ENCODE measurements at places on chromosomes 7 and 10.

- DNase-seq, result no peak
These were observed 55.3 kb downstream of the TCAF1 start for GRCh38 chr7:143846692-143847091.

- DNase-seq, result peak; percentile 96
These were observed at the start of gene C7orf25 for GRCh38 chr7:42911454-42912447. C7orf25 (minus strand) TSS chr7:42912070; CDS start chr7:42910900, 1,170 bp downstream.

DNA sequence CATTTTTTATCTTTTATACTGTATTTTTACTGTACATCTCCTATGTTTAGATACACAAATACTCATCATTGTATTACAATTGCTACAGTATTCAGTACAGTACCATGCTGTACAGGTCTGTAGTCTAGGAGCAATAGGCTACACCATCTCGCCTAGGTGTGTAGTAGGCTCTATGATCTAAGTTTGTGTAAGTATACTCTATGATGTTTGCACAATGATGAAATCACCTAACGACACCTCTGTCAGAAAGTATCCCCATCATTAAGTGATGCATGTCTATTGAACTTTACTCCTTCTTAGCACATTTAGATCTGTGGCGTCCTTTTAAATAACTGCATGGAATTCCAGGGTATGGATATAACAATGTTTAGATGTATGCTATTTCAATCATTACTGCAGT is 112.0 kb downstream of the SNX10 start:
- no peak for DNase-seq

GRCh38 chr10:29448125-29448524 is 159.3 kb downstream of the LYZL1 start:
- DNase-seq, result no peak

DNA sequence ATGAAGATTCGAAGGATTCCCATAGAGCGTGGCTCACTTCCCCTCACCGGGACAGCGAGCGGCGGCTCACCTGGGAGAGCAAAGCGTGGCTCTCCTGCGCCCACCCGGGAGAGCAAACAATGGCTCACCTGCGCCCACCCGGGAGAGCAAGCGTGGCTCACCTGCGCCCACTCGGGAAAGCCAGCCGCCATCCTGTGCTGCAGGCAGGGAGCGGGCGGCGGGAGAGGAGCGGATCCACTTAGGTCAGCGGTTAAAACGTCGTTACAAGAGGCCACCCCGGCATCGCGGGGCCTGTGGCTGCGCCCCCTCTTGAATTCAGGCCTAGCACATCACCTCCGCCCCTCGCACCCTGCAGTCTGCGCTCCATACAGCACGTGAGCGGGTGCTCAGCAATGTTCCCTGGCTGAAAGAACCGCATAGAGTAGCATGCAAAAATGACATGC is 461 bp upstream of the FIGNL1 start:
- DNase-seq, result peak; percentile 41

- DNase-seq, result no peak
These were observed 327.4 kb downstream of the PAXIP1 start for GRCh38 chr7:154675560-154675959.

GRCh38 chr7:124779194-124779593 is 13.6 kb upstream of the GPR37 start:
- no peak for DNase-seq

GRCh38 chr10:114697061-114697598 is 39.1 kb upstream of the ABLIM1 start:
- no peak for DNase-seq

- no peak for DNase-seq
These were observed 632.5 kb upstream of the NRP1 start for GRCh38 chr10:33966946-33967345.

- no peak for DNase-seq
These were observed 31.1 kb upstream of the GOLGA7B start for GRCh38 chr10:97818572-97818971.

DNA sequence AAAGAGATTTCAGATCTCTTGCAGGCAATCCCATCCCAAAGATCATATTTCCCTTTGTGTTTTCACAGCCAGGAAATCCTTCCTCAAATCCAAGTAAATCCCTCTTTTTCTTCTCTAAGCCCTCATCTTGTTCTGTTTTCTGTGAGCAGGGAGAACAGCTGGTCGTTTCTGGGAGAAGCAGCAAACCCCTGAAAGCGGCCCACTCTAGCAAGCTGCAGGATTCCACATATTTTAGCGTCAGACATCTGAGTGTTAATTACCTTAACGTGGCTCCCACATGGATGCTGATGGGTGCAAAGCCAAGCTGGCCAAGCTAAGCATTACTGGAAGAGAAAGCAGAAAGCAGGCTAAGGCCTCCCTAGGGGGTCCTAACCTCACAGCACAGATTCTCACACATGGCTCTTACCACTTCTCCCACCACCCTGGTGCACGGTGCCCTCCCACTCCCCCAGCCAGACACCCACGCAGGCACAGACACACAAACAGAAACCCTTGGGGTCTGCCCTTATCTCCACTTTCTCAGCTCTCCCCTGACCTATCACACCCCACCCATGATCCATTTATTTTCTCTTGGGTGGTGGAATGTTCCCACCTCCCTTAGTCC is 551.0 kb upstream of the AUTS2 start:
- DNase-seq, result no peak

GRCh38 chr7:39130857-39131526 is 153.3 kb downstream of the POU6F2 start:
- no peak for DNase-seq

- no peak for DNase-seq
These were observed 223.7 kb upstream of the HABP2 start for GRCh38 chr10:113329121-113329596.

DNA sequence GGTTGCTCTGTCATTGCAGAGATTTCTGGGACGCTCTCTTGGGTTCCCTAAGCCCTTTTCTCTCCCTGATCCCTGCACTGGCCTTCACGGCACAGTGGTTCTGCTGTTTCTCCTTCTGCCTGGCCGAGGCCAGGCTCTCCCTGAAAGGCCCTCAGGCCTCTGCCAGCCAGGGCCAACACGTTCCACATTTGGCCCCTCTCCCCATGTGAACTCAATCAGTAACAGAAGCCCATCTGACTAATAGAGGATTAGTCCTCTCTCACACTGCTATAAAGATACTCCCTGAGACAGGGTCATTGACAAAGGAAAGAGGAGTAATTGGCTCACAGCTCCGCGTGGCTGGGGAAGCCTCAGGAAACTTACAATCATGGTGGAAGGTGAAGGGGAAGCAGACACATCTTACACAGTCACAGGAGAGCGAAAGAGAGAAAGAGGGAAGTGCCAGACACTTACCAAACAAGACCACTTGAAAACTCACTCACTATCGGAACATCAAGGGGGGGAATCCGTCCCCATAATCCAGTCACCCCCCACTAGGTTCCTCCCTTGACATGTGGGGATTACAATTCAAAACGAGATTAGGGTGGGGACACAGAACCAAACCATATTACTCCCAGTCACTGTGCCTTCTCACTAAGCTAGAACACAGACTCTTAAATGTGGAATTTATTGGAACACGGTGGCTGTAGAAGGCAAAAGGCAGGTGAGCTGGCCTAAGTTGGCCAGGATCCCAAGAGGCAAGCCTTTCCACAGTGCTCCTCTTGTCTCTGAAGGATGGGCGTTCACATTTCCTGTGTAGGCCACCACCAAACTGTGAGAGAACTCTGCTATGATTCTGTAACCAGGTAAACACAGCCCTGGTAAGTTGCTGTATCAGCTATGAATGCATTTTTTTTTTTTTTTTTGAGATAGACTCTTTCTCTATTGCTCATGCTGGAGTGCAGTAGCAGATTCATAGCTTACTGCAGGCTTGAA is 8.8 kb downstream of the FZD8 start:
- DNase-seq, result no peak

DNA sequence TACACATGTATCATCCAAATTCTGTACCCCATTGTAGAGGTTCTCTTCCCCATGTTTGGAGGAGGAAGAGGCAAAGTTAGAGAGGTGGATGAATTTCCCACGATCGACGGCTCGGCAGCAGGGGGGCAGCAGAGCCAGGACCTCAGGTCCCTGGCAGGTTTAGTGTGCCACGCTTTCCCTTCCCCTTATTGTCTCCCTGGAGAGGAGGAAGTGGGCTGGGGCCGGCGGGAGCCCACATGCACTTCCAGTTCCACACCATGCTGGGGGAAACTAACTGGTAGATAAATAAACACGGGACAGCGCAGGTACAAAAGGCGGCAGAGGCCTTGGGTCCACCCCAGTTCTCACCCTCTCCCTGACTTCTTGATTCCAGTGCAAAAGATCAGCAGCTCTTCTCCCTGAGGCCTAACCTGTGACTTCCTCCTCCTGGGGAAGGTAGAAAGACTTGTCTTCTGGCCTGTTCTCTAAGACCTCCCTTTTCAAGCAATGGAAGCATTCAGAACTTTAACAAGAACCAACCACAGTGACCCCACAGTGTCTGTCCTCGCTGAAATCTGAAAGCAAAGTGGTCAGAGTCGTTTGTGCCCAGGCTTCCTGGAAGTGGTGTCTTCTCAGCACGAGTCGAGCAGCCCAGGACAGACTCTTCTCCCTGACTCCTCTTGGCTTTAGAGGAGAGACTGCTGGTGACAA is 30.5 kb upstream of the SRGN start:
- no peak for DNase-seq

- DNase-seq, result no peak
These were observed 236.6 kb downstream of the ELMO1 start for GRCh38 chr7:37212051-37212450.

GRCh38 chr10:23419655-23420329 is 19.1 kb upstream of the OTUD1 start:
- DNase-seq, result no peak

GRCh38 chr7:39650676-39651075 is 27.3 kb downstream of the RALA start:
- DNase-seq, result no peak

- DNase-seq, result no peak
These were observed 502.3 kb upstream of the ZMIZ1 start for GRCh38 chr10:78566284-78567111.

GRCh38 chr7:150317748-150318444 is 5.3 kb upstream of the LRRC61 start:
- no peak for DNase-seq

DNA sequence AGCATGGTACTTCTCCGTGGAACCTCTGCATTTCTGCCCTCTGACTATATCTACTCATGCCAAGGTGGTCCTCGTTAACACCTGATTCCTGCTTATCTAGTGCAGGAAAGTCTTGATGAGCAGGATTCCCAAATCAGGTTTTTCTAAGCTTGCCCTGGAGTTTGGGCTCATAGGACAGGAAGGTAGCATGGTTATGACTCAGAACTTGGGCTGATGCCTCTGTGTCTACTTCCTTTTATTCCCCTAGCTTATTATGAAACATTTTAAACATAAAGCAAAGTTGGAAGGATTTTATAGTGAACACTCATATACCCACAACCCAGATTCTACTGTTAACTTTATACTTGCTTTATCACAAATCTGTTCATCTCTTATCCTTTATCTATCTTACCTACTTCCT is 5.6 kb downstream of the SUFU start:
- DNase-seq, result no peak

DNA sequence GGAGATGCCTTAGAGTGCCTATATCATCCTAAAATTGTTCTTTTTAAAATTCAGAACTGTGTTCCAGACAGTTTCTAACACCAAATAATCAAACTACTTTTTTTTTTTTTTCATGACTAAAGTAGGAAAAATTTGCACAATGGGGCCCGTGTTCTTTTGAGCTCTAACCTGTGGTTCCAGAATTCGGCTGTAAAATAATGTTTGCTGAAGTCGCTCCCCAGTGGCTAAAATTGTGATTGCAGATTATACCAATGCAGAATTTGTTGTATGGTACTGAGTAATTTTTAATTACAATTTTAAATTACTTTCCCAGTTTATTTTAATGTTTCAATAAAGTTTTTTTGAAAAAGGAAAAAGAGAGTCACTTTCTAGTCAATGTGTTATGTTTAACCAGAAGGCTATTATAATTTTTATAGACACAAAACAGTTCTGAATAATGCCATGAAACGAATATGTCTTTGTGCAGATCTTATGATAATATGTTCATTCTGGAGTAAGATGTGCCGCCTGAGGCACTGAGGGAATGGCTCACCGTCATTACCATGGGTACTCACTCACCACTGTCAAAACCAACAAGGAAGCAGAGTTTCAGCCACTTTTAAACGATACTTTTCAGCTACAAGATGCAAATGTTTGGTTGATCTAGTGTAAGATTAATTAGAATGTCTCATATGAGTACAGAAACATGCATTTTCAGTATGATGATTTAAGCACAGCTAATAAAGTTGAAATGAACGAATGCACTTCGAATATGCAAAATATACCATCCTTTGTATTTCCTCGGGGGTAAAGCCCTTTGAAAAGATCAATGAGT is 173.6 kb downstream of the PRKCQ start:
- no peak for DNase-seq

DNA sequence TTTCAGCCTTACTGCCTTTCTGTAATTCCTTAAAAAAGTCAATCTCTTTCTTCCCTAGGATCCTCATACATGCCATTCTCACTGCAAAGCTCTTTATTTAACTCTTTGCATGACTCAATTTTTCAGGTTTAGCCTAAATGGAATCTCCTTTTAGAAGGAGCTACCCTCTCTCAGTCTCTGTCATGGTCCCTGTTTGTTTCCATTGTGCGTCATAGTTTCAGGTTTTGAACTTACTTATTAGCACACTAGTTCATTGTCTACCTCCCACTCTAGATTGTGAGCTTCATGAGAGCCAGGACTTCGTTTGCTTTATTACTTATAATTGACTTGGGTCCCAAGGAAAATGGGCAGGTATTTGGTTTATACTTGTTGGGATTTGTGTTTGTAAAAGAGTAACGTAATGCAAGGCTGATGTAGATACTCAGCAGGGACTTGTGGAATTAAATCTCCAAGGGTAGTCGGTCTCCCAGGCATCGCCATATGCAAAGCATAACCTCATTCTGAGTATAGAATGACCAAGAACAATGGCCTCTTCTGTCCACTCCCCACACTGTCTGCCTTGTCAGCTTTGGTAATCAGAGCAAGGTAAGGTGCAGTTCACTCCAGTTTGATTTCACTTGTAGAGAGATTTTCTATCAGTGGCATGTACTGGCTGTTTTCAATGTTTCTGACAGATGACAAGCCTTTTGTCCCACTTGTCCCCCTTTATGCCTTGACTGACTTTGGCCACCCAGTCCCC is 252.0 kb downstream of the SORCS3 start:
- no peak for DNase-seq

DNA sequence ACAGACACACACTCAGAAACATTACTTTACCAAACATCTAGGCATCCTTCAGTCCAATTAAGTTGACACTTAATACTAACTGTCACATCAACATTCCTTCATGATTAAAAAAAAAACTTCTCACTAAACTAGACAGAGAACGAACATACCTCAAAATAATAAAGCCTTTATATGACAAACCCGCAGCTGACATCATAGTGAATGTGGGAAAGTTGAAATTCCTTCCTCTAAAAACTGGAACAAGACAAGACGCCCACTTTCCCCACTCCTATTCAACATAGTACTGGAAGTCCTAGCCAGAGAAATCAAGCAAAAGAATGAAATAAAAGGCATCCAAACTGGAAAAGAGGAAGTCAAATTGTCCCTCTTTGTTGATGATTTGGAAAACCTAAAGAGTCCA is 96.9 kb upstream of the PPP1R9A start:
- DNase-seq, result no peak

- no peak for DNase-seq
These were observed 171.9 kb downstream of the USP6NL start for GRCh38 chr10:11439523-11440053.

GRCh38 chr7:138887872-138888656 is 90.1 kb upstream of the ATP6V0A4 start:
- no peak for DNase-seq

GRCh38 chr10:95531994-95532399 is 29.2 kb downstream of the SORBS1 start:
- DNase-seq, result no peak
